D341Med (cell line): ENCODE measurements at places on chromosomes 2 and 18.

GRCh38 chr2:144183727-144184126, 336.2 kb downstream of the ZEB2 start:
- no peak for DNase-seq

DNA sequence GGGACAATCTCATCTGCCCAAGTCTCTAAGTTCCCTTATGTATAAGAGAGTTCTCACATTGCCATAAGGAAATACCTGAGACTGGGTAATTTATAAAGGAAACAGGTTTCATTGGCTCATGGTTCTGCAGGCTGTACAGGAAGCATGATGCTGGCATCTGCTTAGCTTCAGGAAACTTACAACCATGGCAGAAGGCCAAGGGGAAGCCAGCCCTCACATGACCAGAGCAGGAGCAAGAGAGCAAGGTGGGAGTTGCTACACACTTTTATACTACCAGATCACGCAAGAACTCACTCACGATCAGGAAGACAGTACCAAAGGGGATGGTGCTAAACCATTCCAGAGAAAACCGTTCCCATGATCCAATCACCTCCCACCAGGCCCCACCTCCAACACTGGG, 73.9 kb downstream of the PRKRA start:
- DNase-seq = no peak

- DNase-seq = peak; percentile 79
These were observed 528 bp upstream of the PCGF1 start for GRCh38 chr2:74507926-74508520.

DNA sequence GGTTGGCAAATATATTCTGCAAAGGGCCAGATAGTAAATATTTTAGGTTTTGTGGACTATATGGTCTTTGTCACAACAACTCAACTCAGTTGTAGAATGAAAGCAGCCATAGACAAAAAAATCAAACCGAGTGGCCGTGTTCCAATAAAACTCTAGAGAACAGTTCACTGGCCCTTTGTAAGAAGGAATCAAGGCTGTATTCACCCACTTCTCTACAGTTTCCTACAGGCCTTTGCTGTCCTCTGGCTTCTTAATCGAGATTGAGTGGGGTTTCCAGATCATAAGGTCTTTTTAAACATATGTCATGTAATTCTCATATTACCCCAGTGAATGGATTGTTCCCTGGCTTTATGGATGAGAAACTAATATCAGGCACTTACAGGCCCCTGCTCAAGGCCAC, 448.9 kb upstream of the ETAA1 start:
- no peak for DNase-seq
